ENCODE measurements at places on chromosomes 2 and 18. TPM values are rescaled to one million over a fixed set of nuclear protein-coding genes. Genes with fewer than 3 reads are reported as not detected.

- no peak overlapping the region for H3K4me3 ChIP-seq
- no peak for DNase-seq
- H3K27ac ChIP-seq, result no peak overlapping the region
- H3K4me1 ChIP-seq, result no peaks in the 10 kb centered on the region
- H3K36me3 ChIP-seq, result no peaks in the 10 kb centered on the region
- H3K27me3 ChIP-seq, result no peaks in the 10 kb centered on the region
These were observed 95.6 kb upstream of the SLC14A2 start for GRCh38 chr18:45519411-45520280.

- DNase-seq, result no peak
- no peaks in the 10 kb centered on the region for H3K4me1 ChIP-seq
- no peaks in the 10 kb centered on the region for H3K36me3 ChIP-seq
- H3K27me3 ChIP-seq, result no peaks in the 10 kb centered on the region
- no peak overlapping the region for H3K4me3 ChIP-seq
These were observed 381.6 kb downstream of the DSEL start for GRCh38 chr18:67134911-67135310.

- H3K4me1 ChIP-seq, result no peaks in the 10 kb centered on the region
- H3K27me3 ChIP-seq, result no peaks in the 10 kb centered on the region
- no peak overlapping the region for H3K4me3 ChIP-seq
- H3K36me3 ChIP-seq, result no peaks in the 10 kb centered on the region
These were observed 193.2 kb upstream of the TNP1 start for GRCh38 chr2:217052856-217053577.

DNA sequence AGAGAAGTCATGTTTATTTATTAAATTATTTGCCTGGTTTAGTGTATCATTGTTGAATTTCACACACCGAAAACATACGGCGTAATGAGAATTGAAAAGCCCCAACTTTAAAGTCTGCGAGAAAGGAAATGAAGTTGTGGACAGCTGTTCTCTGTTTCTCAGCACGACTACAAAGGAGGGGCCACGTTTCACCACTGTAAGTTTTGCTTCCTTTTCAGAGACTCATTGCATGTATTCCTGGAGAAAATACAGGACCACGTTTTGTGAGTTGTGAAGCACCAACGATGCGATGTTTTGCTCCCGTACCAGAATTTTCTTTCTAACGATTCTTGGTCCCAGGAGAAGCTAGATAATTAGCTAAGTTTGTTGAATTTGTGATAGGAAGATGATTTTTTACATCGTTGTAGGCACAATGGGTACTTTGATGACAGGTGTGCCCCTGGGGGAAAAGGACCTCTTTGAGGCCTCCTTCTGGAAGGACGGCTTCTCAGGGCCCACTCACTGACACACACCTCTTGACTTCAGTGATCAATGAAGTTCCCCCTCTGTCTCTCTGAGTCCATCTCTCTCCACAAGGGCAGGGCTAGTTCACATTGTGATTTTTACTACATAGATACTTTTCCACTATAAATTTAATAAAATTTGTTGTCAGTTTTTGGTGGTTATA, 23.7 kb upstream of the ACKR3 start:
- peak overlapping the region; percentile 72 for H3K27ac ChIP-seq
- peak overlapping the region; percentile 34 for H3K4me3 ChIP-seq
- H3K27me3 ChIP-seq, result no peaks in the 10 kb centered on the region

- peak overlapping the region; percentile 35 for H3K27ac ChIP-seq
- no peaks in the 10 kb centered on the region for H3K4me1 ChIP-seq
- no peaks in the 10 kb centered on the region for H3K27me3 ChIP-seq
These were observed 26.6 kb downstream of the PTRHD1 start for GRCh38 chr2:24766609-24767008.

DNA sequence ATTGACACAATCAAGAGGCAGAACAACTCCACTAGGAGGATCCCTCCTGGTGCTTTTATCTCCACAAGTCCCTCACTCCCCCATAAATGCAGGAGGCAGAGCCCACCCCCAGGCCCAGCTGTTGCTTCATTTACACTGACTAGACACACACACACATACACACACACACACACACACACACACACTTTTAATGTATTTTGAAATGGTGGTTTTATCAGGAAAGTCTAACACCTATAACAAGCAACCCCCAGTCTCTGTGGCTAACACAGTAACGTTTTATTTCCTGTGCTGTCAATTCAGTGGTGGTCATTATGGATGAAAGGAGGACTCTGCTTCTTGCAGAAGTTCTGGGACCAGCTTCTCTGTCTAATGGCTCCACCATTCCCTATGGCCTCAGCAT, 125.4 kb upstream of the FOSL2 start:
- no peaks in the 10 kb centered on the region for H3K36me3 ChIP-seq
- H3K27ac ChIP-seq, result no peak overlapping the region
- no peaks in the 10 kb centered on the region for H3K27me3 ChIP-seq
- no peak overlapping the region for H3K4me3 ChIP-seq
- no peak for DNase-seq

GRCh38 chr2:64311191-64311910, 142.6 kb upstream of the LGALSL start:
- DNase-seq, result no peak
- H3K27ac ChIP-seq, result no peak overlapping the region
- H3K4me1 ChIP-seq, result no peaks in the 10 kb centered on the region
- H3K36me3 ChIP-seq, result no peaks in the 10 kb centered on the region

DNA sequence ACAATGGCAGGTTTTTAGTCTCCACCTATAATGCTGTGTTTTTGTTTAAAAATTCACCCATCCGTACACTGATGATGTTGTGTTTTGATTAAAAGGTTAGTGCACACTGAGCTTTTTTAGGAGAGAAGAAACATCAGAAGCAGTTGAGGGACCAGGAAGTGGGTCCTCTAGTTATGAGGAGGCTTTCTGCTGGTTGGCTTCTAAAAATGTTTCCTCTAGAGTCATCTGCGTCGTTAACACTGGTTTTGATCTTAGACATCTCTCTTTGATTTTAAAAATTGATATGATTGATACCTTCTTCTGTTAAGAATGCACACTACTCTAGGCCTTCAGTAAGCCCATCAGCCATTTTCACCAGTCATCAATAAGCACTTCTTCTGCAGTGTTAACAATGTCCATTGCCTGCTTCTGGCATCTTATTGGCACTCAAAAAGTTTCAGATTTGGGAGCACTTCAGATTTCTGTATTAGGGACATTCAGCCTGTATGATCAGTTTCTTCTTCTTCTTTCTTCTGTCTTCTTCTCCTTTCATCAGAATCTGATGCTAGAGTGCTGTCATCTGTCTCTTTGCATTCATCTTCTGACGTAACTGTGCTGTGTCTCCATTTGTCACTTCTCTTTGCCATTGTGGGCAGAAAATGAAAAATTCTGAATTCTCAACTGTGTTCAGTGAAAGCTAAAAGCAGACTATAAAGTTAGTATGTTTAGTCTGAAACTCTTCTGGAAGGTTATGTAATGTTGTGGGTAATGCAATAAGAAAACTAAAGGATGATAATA, 56.3 kb downstream of the PHLPP1 start:
- no peak overlapping the region for H3K27ac ChIP-seq
- no peak overlapping the region for H3K4me3 ChIP-seq
- H3K27me3 ChIP-seq, result no peaks in the 10 kb centered on the region
- H3K36me3 ChIP-seq, result no peaks in the 10 kb centered on the region
- peaks cover 4% of the 10 kb centered on the region for H3K4me1 ChIP-seq

DNA sequence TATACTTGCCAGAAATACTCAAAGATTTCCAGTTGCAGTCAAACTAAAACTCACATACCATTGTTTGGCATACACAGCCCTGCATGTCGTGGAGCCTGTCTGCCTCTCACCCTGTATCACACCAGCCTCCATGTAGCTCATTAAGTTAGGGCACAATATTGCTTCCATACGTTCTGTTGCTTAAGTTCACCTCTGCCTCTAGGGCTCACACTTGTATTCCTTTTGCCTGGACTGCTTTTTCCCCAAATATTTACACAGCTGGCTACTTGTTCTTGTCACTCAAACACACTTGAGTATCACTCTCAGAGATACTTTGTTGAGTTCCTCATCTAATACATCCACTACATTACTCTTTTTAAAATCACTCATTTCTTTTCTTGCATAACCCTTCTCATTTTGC, 83.1 kb downstream of the PTH2R start:
- H3K27ac ChIP-seq, result no peak overlapping the region
- no peaks in the 10 kb centered on the region for H3K27me3 ChIP-seq
- no peak for DNase-seq
- H3K4me1 ChIP-seq, result no peaks in the 10 kb centered on the region

DNA sequence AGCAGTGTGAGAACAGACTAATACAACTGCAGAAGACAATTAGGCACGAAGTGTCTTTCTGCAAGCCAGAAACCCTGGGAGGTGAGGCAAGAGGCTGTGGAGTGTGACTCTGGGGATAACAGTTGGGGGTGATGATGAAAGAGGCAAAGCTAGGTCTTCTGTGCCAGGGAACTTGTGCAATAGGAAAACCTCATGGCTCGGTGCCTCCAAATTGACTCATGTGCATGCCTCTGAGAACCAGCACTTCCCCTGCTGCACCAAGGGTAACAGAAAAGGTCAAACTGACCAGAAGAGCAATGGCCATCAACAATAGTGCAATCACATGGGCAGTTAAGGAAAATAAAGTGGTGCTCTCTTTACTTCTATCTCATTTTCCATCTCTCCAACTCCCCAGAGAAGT, 136.4 kb downstream of the SCG2 start:
- H3K4me3 ChIP-seq, result no peak overlapping the region
- H3K36me3 ChIP-seq, result no peaks in the 10 kb centered on the region
- H3K27me3 ChIP-seq, result no peaks in the 10 kb centered on the region
- no peak overlapping the region for H3K27ac ChIP-seq

DNA sequence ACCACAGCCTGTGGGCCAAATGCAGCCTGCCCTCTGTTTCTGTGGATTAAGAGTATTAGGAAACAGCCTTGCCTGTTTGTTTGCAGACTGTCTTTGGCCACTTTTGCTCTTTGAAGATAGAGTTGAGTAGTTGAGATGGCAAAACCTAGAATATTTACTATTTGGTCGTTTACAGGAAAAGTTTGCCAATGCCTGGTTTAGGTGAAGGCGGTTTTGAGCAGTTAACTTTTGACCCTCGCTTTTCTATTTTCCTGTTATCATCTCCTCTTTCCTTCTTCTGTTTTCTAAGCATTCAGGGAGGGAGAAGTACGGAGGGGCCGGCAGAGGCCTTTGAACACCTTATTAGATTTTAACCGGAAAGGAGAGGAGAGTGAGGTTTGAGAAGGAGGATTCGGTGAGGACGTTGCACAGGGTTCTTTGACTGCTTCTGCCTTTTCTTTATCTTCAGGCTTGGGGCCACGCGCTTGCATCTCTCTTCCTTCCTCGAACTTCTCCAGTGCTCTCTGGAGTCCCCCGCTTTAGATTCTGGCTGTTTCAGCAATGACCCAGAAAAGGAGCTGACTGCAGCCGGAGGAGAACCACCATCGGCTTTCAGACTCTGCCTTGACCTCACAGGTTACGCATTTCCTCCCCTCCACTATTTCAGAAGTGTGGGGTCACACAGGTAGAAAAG, 39.2 kb downstream of the IL1R2 start:
- no peak for DNase-seq
- no peaks in the 10 kb centered on the region for H3K27me3 ChIP-seq
- H3K27ac ChIP-seq, result no peak overlapping the region
- H3K36me3 ChIP-seq, result no peaks in the 10 kb centered on the region
- H3K4me3 ChIP-seq, result no peak overlapping the region

GRCh38 chr18:11224153-11224552, 74.8 kb upstream of the PIEZO2 start:
- no peak for DNase-seq
- no peaks in the 10 kb centered on the region for H3K4me1 ChIP-seq
- no peak overlapping the region for H3K4me3 ChIP-seq
- no peaks in the 10 kb centered on the region for H3K36me3 ChIP-seq
- no peak overlapping the region for H3K27ac ChIP-seq

- no peak overlapping the region for H3K4me3 ChIP-seq
- H3K36me3 ChIP-seq, result no peaks in the 10 kb centered on the region
- no peak for DNase-seq
These were observed 79.2 kb downstream of the BARD1 start for GRCh38 chr2:214730248-214730647.

DNA sequence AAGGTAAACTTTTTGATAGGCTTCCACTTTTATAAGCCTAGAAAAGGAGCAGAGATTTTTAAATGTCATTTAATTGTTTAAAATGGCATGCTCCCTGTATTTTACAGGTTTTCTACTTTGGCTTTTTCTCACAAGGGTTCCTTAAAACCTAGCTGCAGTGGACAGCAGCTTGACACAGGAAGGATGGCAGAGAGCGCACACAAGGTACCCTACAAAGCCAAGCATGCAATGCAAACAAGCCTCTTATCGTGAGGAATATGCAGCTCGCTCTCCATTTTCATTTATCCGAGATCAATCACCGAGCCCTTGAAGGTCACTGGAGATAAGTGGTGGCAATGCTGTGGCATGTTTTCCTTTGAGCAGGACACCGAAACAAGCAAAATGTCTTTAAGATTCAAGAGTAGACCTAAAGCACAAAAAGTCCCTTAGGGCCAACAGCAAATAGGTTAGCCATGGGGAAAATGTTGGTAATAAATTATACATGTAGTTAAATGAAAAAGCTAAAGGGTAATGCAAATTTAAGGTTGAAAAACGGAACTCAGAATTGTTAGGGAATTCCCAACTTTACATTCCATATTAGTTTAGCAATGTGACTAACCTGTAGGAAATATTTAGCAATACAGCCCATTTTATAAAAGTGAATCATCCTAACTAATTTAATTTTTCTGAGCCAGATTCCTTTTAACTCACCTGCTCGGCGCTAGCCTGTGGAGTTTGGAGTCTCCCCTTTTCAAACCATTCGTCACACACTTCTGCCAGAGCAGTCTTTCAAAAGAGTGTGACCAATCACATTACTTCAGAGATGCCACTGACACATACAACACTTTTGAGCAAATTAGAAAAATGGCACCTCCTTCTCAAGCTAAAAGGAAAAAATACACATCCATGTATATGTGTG, 337.9 kb upstream of the PKDCC start:
- no peak for DNase-seq
- H3K27ac ChIP-seq, result no peak overlapping the region
- no peaks in the 10 kb centered on the region for H3K36me3 ChIP-seq
- no peak overlapping the region for H3K4me3 ChIP-seq
- H3K4me1 ChIP-seq, result no peaks in the 10 kb centered on the region

The NLRC4 gene
- 0.27 TPM for total RNA-seq

The SLC11A1 gene
- 399 TPM for total RNA-seq

The IL36RN gene
- total RNA-seq, result not detected

The ALPG gene
- total RNA-seq, result not detected
